Lower lobe of right lung (tissue), 2 donors: ENCODE measurements at places on chromosomes 7 and 10. TPM values are rescaled to one million over a fixed set of nuclear protein-coding genes. Genes with fewer than 3 reads are reported as not detected.

Gene NPTX2
- total RNA-seq = 0.62 TPM

Gene PPP3CB
- 41.3 TPM for total RNA-seq

Gene CDHR3
- total RNA-seq = 28.7 TPM

Gene CYP17A1
- 0.80 TPM for total RNA-seq

Gene CARD11
- 5.7 TPM for total RNA-seq

Gene CRHR2
- total RNA-seq = not detected

Gene HOXA2
- total RNA-seq = 1.5 TPM

Gene EBF3
- total RNA-seq = 0.53 TPM

Gene SUN3
- total RNA-seq = not detected

Gene PRLHR
- total RNA-seq = not detected

Gene BLNK
- total RNA-seq = 11.2 TPM

Gene KCNIP2
- total RNA-seq = 3.7 TPM

Gene EZH2
- 3.5 TPM for total RNA-seq

Gene ZNF804B
- not detected for total RNA-seq

Gene FEZF1
- total RNA-seq = not detected

Gene ITIH5
- 14.8 TPM for total RNA-seq

Gene SEC23IP
- total RNA-seq = 58.8 TPM

Gene IGFBP1
- not detected for total RNA-seq

Gene IDI2
- total RNA-seq = not detected

Gene RASA4B
- total RNA-seq = 22.6 TPM

Gene GNAT3
- not detected for total RNA-seq

Gene ANXA8
- 15.0 TPM for total RNA-seq

Gene FFAR4
- 13.7 TPM for total RNA-seq

Gene IFIT1B
- total RNA-seq = not detected

Gene TMEM236
- 5.9 TPM for total RNA-seq
